ENCODE measurements at places on chromosomes 11 and 22.

GRCh38 chr11:45563810-45564209 lies 101.6 kb downstream of the CHST1 start:
- DNase-seq: no peak

- no peak for DNase-seq
Observed at GRCh38 chr11:69801513-69802335, 17.5 kb downstream of the FGF3 start.

DNA sequence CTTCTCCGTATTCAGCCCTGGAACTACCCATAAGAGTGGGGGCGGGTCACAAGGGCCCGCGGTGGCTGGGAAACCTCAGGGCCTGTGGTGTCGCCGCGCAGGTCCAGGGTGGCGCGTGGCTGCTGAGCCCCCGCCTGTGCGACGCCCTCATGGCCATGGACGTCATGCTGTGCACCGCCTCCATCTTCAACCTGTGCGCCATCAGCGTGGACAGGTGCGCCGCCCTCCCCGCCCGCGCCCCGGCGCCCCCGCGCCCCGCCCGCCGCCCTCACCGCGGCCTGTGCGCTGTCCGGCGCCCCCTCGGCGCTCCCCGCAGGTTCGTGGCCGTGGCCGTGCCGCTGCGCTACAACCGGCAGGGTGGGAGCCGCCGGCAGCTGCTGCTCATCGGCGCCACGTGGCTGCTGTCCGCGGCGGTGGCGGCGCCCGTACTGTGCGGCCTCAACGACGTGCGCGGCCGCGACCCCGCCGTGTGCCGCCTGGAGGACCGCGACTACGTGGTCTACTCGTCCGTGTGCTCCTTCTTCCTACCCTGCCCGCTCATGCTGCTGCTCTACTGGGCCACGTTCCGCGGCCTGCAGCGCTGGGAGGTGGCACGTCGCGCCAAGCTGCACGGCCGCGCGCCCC lies 2.4 kb downstream of the DRD4 start:
- DNase-seq: no peak

DNA sequence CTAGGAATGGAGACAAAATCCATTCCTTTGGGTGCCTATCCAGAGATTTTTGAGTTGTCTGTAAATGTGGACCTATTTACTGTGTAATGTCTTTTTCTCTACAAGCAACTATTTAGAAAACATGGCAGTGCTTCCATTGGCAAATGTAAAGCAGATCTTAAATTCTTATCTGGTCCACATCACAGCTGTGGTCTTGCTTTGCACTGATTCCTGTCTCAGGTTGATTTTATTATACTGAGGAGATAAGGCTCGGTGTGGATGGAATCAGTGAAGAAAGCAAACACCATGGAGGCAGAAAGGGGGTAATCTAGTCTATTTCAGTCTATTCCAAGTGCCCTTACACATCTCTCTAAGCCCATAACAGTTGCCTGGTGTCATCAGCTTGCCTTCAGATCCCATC lies 160.5 kb downstream of the NCAM1 start:
- no peak for DNase-seq

- no peak for DNase-seq
Observed at GRCh38 chr11:93000511-93001476, 31.3 kb downstream of the MTNR1B start.

GRCh38 chr22:20386336-20386735 lies 7.6 kb upstream of the ZNF74 start:
- DNase-seq: no peak

DNA sequence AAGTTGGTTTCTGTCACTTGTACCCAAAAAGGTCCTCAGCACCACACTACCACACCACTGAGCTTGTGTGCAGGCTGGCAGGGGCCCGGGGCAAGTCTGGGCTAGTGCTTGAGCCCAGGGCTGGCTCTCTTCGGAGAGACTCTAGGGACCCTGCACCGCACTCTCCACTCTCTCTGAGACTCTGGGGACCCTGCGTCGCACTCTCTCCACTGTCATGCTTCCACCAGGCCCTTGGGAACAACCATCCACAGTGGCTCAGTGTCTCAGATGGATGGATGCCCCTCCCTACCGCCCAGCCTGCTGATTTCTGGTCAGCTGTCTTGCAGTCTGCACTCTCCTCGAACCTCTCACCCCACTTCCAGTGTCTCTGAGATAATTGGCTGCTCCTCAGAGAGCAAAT lies 2.0 kb upstream of the SBF1 start:
- no peak for DNase-seq

GRCh38 chr11:122100037-122100755 lies 15.8 kb downstream of the BLID start:
- DNase-seq: no peak

DNA sequence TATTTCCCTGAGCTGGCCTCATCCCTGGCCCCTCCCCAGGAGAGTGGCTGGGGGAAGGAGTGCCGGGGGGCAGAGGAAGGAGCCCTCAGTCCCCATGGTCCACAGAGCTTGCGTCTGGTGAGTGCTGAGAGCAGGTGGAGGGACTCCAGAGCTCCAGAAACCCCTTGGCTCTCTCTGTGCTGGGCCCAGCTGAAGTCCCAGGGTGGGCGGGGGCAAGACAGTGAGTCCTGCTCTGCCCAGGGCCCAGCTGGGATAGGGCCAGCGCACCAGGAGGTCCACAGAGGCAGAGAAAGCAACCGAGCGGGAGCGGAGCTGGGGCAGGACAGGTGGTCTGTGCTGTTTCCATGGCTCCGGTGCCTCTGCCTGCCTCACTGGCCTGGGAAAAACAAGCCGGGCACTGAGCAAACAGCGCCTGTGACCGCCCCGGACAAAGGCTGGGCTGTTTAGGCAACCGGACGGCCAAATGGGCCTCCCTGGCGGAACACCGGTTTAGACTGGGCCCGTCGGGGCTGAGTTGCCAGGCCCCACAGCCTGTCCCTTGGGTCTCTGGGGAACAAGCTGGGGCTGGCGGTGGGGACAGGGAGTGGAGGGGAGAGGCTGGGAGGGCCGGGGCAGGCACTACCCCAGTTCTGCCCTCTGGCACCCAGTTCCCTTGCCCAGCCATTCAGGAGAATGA lies 34.1 kb upstream of the WNT7B start:
- no peak for DNase-seq

GRCh38 chr11:130263351-130263750 lies 51.4 kb downstream of the ZBTB44 start:
- DNase-seq: no peak

DNA sequence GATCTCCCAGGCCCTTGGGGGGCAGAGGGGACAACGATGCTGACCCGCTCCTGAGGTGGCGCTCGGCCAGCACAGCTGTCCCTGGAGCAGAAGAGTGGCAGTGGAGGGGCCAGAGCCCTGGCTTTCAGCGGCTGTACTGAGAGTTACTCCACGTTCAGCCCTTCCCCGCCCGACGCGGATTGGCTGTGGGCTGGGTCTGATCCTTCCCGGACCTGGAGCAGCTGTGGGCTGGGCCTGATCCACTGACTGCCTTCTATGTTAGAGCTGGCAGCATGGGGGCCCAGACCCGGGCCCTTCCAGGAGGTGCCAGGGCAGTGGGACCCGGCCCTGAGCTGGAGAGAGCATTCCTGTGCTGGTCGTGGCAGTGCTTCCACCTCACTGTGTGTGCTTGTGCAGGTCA lies 27.8 kb downstream of the YWHAH start:
- DNase-seq: no peak

- DNase-seq: no peak
Observed at GRCh38 chr22:24685531-24686190, 82.7 kb downstream of the GGT1 start.

DNA sequence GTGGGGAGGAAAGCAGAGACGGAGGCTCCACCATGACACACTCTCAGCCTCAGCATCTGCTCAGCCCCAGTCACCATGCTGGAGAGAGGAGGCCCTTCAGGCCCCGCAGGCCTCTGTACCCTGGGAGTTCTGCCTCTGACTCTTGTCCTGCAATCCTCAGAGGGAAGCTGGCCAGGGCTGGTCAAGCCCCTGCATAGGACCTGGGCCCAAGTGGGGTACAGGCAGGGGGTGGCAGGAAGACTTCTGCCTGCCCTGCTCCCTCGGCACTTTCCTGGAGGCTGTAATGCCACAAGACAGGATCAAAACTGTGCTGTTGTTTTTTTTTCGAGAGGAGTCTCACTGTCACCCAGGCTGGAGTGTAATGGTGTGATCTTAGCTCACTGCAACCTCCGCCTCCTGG lies 33.7 kb downstream of the LRRC74B start:
- no peak for DNase-seq

GRCh38 chr22:29769723-29770321 lies 2.7 kb downstream of the UQCR10 start:
- DNase-seq: no peak

- no peak for DNase-seq
Observed at GRCh38 chr11:88266919-88267318, 70.6 kb downstream of the CTSC start.

DNA sequence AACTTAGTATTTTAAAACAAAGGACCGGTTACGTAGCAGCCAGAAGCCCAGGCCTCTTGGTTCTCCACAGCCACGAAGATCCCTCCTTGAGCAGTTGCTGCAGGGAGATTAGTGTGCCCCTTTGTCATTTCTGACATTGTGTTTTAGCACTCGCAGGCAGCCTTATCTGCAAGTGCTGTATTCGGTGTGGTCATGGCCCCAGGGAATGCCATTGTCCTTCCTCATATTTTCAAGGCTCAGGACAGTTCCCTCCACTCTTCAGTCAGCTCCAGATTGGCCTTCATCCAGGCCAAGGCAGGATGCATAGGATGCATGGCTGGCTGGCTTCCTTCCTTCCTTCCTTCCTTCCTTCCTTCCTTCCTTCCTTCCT lies 88.5 kb downstream of the ZBTB16 start:
- DNase-seq: no peak

DNA sequence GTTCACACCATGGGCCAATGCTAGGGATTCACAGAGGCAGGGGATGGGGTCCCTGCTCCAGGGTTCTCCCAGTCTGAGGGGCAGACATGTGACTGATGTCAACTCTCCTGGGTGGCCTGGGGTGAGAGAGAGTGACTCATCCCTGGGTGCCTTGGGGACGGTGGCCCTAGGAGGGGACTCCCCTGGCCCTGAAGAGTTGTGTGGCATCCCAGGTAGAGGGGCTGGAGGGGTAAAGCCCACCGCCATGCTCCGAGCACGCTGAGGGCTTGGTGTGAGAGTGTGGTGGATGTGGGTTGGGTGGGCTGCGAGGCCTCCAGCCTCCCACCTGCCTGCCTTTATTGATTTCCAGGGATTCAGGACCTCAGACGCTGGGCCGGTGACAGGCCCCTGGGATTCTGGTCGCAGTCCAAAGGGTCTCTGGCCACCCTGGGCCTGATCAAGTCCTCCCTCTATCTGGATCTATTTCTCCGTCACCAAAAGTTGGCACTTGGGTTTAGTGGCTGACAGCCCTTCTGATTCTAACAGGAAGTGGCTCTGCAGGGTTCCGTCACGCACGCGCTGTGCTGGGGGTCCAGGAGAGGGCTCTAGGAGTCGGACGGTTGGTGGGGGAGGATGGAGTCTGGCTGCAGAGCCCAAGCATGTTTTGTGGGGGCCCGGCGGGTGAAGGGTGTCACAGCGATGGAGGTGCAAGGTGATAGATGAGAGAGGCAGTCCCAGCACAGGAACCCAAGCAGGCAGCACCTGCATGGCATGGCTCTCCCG lies 27.3 kb upstream of the WNT7B start:
- DNase-seq: no peak

DNA sequence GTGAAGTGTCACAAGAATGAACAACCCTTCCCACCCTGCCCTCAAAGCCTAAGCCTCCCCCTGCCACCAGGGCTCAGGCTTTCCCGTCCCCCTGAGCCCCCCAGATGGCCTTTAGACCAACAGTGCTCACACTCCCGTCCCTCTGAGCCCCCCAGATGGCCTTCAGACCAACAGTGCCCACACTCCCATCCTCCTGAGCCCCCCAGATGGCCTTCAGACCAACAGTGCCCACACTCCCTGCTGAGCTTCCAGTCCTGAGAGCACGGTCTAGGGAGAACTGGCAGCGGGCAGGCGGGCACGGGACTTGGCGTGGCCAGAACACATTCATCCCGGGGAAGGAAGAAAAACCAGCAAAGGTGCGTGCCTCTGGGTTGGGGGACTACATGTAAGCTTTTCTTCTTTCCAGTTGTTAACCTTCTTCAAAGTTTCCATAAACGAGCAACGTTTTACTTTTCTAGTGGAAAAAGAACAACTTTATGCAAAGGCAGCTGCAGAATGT lies 2.5 kb downstream of the MRGPRG start:
- DNase-seq: no peak
